ENCODE measurements at places on chromosomes 2 and 18.

DNA sequence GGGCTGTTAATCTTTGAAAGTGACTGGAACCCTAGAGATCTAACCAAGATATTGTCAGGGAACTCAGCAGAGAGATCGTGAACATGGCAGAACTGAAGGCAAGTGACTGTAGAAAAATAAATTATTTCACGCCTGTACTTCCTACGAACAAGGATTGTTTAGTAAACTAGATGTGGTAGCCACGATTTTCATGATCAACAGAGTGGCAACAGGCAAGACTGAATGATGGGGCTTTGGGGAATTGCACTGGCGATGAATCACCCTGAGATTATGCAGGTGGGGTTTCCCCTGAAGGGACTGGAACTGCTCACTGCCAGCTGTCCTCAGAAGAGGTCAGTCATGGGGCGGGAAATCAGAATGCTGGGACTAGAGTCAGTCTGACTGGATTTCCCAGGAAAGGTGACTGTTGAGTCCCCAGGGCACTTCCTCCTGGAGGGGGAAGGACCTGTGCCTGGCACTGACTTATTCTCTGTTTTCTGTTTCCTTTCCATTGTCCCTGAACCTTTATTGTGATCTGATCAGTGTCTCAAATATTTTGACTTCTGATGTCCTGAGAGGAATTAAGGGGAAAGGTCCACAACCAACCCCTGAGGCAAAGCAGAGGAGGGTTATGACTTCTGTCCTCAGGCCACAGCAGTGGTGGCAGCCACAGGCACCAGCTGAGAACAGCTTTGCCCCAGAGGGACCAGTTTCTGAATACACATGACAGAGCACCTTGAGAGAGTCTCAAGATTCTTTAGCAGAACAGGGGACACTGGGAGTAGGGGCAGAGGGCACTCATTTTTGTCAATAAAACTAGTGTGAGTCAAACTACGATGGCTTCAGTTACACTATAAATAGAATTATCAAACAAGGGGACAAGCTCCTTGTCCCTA is 70.0 kb downstream of the NAB1 start:
- DNase-seq, result no peak

- no peak for DNase-seq
Measured at GRCh38 chr18:35680139-35680551, 98.6 kb downstream of the GALNT1 start.

GRCh38 chr18:23661735-23662308 is 889 bp downstream of the ANKRD29 start:
- no peak for DNase-seq

- no peak for DNase-seq
Measured at GRCh38 chr2:125681976-125682805, 973.8 kb upstream of the GYPC start.

DNA sequence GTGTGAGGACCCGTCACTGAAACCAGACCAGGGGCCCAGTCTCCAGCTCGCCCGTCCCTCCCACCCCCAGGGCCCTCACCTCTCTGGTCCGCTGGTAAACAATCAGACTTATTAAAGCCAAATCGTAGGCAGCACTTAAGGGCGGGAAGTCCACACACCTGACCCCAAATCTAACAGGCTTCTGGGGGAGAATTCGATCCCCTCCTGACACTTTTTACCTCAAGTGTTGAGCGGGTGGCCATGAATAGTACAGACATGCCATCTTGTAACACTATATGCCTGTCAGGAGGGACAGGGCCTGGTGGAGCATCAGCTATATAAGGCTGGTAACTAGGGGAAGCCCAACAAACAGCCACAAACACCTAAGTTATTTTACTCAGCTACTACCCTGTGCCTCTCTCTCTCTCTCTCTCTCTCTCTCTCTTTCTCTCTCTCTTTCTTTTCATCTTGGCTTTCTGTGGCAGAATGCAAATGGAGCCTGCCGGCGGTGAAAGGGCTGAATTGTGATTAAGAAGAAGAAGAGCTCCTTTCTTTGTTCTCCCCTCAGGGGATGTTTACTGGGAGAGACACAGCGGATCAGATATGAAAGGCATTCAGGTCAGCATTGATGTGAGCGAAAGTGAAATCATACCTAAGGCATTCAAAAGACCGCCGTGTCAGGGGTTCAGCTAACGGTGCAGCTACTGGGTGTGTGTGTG is 9.5 kb downstream of the ZEB2 start:
- no peak for DNase-seq

- DNase-seq, result no peak
Measured at GRCh38 chr18:22800551-22800951, 132.6 kb upstream of the RBBP8 start.

DNA sequence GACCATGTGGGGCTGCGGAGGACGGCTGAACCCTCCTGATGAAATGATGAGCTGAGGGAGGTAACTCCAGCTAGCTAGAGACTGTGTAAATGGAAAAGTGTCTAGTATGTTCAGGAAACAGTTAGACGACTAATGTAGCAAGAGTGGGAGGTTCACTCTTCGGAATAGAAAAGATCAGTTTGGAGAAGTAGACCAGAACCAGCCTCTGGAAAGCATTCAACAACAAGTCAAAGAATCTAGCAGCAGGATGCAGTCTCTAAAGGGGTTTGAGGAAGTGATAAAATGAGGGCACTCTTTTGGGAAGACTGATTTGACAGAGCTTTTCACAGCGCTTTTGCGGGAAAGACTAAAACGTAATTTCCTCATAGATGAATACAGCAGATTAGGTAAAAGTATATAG is 79.6 kb downstream of the GAREM1 start:
- DNase-seq, result no peak

GRCh38 chr2:231241755-231242507 is 43.5 kb downstream of the ARMC9 start:
- no peak for DNase-seq

GRCh38 chr2:172293952-172294351 is 133.4 kb upstream of the ITGA6 start:
- DNase-seq, result no peak

- DNase-seq, result peak; percentile 69
Measured at GRCh38 chr2:237500681-237501424, 13.8 kb downstream of the MLPH start.

DNA sequence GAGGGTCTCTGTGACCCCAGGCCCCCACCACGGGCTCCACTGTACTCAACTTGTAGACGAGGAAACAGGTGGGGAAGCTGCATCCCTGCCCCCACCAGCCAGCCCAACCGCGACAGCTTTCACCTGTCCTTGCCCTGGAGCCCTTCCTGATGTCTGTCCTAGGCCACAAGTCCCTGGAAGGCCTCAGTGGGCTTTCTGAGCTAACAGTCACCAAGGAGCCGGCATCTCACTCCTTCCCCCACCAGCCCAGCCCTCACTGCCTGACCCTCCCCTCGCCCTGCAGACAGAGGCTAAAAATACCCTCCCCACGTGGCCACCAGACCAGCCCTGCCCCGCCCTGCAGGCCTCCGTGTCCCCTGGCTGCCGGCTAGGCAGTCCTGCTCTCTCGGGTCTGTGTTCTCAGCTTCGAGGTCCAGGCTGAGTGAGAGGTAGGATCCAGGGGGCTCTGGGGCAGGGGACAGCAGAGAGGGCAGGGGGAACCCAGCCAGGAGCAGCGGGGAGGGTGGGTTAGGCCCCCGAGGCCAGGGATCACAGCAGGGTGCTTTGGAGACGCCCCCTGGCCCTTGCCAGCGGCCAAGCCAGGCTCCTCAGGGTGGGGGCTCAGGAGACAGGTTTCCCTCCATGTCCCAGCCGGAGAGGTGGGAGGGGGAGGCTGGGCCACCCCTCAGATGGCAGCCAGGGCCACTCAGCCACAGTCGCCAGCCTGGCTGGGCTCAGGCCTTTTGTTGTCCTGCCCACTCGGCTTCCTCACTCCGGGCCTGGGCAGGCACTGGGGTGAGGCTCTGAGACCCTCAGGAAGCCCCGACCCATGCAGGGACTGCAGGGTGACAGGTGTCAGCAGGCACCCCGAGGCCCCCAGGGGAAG is at the start of gene KLHL30:
KLHL30 (plus strand) TSS at position 338 of the 865 bp plus-strand sequence. CDS start 2,087 bp downstream, outside the sequence.
- DNase-seq, result peak; percentile 84

GRCh38 chr2:186516396-186516795 is 30.3 kb downstream of the ZC3H15 start:
- DNase-seq, result no peak

DNA sequence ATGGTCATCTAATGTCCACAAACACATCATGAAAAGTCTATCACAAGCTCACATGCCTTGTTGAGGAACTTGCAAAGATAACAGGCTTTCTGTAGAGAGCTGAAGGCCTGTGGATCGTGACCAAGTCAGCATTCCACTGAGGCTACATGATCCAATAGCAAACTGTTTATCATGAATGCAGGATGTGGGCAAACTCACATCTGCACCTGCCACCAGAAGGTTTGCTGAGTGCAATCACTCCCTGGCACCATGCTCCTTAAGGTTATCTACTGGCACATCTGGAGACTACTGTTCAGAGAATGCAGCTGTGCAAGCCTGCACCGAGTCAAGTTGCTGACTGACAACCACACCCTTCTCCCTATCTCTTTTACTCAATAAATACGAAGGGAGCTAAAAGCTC is 67.3 kb upstream of the ACAA2 start:
- no peak for DNase-seq

GRCh38 chr18:30440351-30440750 is 602.2 kb downstream of the DSC3 start:
- DNase-seq, result no peak

DNA sequence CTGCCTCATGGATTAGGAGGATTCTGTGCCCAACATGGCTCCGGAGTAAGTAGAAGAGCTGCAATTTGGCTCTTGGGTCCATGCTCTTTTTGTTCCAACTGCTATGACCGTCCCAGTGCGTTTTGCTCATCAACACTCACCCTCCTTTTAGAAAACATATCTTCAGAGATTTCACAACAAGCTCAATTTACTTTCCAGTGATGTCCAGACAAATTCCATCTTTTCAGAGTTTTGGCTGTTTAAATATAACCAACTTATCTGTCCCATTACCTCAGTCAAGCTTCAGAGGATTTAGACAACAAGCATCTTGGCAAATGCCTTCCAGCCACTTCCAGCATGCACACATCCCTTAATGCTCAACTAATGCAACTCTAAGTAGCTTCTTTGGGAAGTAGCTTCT is 6.9 kb upstream of the SLC14A2 start:
- no peak for DNase-seq

- DNase-seq, result no peak
Measured at GRCh38 chr2:231263118-231263831, 64.8 kb downstream of the ARMC9 start.

GRCh38 chr2:111025288-111025687 is 95.4 kb upstream of the BCL2L11 start:
- no peak for DNase-seq

GRCh38 chr2:46549166-46549844 is 69.9 kb downstream of the TMEM247 start:
- no peak for DNase-seq

- DNase-seq, result no peak
Measured at GRCh38 chr2:182426082-182426917, 536 bp downstream of the PDE1A start.

DNA sequence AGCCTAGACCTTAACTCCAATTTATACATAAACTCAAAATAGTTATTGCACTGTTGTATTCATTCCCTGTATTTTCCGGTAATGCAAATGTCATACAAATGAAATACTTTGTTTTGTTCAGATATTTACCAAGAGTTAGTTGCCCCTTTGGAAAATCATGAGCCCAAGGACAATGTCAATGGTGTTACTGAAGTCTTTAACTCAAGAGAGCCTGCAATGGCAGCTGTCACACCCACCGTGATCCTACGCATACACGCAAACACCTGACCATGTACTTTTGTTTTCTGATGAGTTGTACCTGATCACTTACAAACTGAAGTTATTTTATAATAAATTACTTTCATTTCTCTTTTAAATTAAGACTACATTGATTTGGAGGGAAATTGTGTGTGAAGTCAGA is 11.7 kb upstream of the WIPF1 start:
- DNase-seq, result no peak

GRCh38 chr2:132757676-132758075 is 87.7 kb upstream of the LYPD1 start:
- DNase-seq, result no peak

GRCh38 chr2:166610180-166610912 is 116.3 kb upstream of the SCN7A start:
- no peak for DNase-seq

DNA sequence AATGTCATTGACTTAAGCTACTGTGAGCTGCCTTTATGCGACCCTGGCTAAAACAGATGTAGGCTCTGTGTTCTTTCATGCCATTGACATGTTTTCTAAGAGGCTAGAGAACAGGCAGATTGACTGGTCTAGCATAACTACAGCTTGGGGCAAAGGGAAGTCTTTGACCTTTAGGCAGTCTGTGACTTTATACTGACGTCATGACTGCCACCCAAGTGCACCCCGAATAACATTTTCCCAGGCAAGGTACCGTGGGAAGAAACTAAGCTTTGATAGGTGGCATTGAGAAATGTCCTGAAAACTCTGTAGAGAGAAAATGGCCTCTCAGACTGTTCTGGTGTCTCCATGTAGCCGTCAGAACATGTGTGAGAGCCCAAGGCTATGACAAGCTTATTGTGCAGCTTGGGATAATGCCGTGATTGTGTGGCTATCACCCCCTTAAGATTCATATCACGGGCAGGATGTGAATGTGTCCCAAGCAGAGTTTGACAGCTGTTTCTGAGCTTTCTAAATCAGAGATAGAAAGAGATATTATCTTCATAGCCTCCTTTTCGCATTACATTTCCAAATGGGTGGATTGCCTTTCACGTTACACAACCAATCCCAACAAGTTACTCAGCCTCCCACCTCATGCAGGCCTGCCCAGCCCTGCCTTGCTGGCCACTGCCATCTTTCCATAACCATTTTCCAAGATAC is 672.2 kb upstream of the ACVR2A start:
- no peak for DNase-seq

DNA sequence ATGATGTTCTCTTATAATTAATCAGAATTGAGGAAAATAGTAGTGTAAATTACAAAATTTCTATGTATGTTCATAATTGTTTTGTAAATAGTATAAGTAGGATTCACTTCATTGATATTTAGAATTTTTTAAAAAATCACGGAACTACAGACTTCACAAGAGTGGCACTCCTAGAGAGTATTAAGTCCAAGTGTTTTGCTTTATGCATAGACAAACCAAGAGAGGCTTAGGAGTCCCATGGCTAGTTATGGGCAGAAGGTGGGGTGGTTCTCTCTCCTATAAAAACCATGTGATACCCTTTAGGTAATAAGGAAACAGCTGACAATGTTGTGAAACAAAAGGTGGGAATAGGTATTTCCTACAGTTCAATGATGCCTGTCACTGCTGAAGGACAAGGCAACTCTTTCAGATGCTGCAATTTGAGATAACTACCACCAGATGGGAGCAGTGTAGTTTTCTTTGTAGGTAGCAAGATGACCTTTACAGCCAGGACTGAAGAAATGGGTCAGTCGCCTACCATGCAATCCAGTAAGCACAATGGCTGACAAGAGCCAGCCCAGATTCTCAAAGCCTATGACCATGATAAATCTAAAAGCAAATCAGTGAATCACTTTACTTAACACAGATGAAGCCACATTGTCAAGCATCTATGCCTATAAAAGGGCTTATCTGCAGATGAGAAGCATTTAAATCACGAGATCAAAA is 83.9 kb downstream of the AAK1 start:
- DNase-seq, result no peak

GRCh38 chr2:6510532-6510931 is 355.2 kb downstream of the CMPK2 start:
- no peak for DNase-seq

- DNase-seq, result no peak
Measured at GRCh38 chr2:28768952-28769351, 17.3 kb downstream of the PPP1CB start.
